ENCODE measurements at places on chromosomes 1 and 21.

DNA sequence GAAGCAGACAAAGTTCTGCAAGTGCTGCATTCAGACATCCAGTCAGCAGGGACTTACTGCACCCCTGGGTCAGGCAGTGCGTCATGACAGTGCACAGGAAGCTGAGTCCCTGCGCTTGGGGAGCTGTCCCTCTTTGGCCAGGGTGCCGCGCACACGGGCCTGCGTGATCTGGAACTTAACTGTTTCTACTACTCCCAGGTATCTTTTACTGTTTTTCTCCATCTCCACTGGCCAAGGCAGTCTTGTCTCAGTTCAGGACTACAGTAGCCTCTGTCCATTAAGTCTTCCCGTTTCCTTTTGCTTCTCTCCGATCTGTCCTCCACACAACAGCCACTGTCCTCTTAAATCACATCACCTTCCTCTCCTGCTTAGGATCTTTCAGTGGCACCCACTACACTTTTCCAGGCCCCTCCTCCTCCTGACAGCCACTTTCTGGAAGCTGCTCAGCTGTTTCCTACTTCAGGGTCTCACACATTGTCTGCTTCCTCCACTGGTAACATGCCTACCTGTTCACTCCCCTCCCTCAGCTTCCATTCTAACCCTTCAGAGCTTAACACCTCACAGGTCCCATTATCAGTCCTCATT lies 15.9 kb downstream of the ERRFI1 start:
- no peak for DNase-seq

GRCh38 chr1:86762336-86762735 lies 58.0 kb downstream of the SH3GLB1 start:
- DNase-seq = no peak

DNA sequence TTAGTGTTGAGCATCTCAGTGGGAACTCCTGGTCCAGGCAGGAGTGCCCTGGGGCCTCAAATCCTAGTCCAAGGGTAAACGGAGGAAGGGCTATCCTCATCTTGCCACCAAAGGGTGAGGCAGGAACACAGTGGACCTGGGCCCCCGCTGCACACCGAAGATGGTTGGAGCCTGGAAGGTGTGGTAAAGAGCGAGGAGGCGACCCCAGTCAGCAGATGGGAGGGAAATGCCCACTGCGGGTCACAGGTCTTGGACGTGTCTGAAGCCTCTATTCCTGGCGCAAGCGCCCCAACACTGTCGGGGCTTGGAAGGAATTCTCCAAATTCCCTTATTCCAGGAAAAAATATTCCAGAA lies 38.5 kb upstream of the SYNC start:
- DNase-seq = no peak

DNA sequence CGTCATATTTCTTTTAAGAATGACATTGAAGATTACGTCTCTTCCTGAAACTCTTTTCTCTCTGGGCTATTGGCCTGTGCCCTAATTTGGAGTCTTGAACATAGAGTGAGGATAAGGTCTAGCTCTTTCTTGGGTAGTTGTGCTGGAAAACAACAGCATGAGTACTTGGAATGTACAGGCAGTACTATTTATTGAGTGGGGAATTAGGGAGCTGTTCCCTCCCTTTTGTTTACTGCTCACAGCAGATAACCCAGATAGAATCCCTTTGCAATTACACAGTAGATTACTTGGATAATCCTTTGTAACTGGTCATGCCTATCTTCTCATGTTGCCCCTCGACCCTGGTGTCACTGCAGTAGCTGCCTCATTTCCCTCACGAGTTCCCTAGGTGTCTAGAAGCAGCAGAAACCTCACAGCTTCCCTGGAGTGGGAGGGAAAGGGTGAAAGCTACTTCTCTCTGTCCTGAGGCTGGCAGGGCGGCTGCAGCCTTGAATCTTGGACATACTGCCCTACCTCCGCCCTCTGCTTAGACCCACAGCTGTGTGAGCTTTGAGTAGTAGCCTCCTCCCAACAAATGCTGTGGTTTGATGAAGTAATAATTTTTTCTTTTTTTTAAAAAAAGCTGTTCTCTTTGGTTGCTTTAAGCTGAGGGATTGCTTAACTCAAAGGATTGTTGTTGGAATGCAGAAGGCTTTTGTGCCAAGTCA lies 70.6 kb downstream of the FGGY start:
- DNase-seq = peak; percentile 66

DNA sequence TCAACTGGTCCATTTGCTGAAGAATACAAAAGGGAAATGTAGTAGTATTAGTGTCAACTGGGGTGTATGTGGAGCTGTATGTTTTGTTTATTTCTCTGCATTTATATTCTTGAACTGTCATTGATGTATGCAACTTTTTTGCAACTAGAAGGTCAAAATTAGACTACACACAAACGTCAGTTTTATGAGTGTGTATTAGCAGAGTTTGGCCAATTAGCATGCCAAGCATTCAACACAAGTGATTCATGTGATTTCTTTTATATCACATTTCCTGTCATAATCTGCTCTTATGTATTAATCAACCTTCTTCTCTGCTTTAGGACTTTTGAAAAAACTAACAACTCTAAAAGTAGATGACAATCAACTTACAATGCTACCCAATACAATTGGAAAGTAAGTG lies 211.1 kb downstream of the LRRC40 start:
- DNase-seq = no peak

DNA sequence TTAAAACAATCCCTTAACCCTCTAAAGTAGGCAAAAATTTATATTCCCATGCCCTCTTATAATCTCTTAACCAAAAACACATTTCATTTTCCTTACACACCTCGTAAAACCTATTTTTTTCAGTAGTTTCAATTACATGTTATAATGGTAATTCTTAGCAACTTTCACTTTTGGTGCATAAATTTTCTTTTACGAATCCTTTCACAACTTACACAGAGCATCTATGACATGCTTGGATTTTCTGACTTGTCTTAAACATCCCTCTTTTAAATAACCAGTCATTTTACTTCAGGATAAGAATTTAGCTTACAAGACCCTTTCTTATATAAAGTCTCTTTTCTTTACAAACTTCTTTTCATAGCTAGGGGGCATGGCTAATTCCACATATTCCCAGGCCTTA lies 8.9 kb upstream of the MRPL55 start:
- DNase-seq = no peak

DNA sequence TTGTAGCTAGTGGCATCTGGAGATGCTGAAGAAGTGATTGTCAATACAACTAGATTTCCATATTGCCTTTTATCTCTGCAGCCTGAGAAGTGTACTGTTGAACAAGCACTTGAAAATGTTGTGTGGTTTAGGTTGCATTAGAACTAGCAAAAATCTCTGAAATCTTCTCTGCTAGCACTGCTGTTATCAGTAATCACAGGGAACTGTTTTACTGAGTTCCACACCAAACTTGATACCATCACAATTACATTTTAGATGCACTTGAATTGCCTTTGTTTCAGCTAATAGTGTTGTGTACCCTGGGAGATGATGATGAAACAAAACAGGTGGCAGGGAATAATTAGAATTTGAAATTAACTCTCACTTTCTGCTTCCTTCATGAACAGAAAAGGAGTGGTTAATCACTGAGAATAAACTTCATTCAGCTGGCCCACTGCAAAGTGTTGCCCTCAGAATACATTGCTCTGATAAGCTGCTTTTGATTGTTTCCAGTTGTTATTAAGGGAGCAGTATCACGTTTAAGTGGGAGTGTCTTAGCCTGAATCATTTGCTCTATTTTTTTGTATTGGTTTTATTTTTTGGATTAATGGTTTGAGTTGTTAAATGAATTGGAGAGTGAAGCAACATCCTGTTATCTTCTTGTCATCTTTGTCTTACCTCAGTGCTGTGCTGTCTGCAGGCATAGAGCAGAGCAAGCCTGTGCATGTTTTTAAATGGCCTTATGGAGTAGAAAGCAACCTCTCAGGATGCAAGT lies 13.0 kb downstream of the FAM20B start:
- no peak for DNase-seq
